ENCODE measurements at places on chromosomes 12 and 14.

DNA sequence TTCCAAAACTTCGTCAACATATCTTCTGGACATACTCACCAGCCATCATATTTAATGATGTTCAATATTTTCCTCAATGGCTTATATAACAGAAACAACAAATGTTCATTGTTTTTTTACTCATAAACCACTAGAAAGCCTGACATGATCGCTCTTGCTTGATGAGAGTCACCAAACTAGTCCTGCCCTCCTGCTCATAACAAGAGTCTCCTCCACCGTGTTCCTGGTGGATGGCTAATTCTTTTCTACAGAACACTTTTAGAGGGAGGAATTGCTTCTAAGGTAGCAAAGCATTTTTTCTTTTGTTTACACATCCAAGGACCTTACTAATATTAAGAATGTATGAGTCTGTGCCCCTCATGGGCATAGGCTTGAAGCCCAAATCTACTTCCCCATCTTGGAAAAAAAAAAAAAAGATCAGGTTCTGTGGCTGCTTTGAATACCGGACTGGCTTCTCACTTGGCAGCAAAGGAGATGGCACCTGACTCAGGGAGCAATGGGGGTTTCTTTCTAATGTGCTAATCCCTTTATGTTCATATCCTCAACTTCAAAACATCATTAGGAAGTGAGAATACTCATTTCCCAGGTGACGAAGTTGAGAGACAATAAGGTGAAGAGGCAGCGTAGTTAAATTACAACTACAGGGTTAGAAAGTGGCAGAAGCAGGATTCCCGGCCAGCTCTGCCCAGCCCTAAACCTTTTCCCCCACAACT lies 188.8 kb downstream of the EPS8 start:
- DNase-seq = no peak

GRCh38 chr12:68976395-68976841 lies 43.4 kb upstream of the CPM start:
- DNase-seq = no peak

- peak; percentile 61 for DNase-seq
Measured at GRCh38 chr12:52873832-52874572, 25.2 kb upstream of the KRT78 start.

- no peak for DNase-seq
Measured at GRCh38 chr14:100683578-100683977, 43.1 kb upstream of the DLK1 start.

DNA sequence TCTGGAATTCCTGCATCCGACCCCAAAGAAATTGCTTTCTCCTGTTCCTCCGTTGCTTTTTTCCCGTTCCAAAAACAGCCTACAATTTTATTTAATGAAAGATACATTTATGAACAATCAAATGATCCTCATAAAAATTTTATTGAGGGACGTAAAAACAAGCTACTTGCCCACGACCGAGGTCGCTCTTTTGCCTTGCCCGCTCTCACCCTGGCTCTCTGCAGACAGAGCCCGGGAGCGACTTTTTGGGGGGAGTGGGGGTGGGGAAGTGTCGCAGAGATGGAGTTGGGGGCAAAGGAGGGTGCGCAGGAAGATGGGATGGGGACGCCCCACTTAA lies 1.1 kb upstream of the HOXC9 start:
- DNase-seq = no peak

- DNase-seq = no peak
Measured at GRCh38 chr12:113891167-113891692, 74.9 kb downstream of the RBM19 start.

GRCh38 chr14:81406863-81407262 lies 6.7 kb upstream of the STON2 start:
- no peak for DNase-seq

DNA sequence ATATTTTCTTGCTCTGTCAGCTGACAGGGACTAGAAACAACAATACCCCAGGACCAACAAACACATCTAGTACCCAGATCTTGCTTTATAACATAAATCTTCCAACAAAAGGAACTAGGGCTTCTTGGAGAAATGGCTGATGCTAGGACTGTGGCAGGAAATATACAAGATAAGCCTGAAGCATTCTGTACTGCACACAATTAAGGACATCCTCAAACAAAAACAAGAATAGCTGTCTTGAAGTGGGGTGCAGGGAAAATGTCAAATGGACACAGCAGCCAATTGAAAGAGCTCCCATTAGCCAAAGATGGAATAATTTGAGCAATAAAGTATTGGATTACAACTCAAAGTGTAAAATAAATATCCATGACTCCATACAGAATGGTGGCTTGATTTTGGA lies 50.0 kb downstream of the LGMN start:
- no peak for DNase-seq

- DNase-seq = peak; percentile 13
Measured at GRCh38 chr14:96893966-96894622, 96.9 kb downstream of the VRK1 start.

DNA sequence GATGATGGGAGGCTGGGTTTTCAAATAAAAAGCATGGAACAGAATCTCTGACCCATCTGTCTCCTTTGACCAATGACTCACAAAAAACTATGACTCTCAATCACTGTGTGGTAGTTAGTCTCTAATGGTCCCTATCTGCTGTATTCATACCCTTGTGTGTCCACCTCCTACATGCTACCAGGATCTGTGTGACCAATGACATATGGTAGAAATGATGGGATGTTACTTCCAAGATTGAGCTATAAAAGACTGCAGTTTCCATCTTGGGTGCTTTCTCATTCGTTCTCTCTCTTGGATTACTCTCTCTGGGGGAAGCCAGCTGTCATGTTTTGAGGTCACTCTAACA lies 144.7 kb upstream of the BTG1 start:
- DNase-seq = no peak

DNA sequence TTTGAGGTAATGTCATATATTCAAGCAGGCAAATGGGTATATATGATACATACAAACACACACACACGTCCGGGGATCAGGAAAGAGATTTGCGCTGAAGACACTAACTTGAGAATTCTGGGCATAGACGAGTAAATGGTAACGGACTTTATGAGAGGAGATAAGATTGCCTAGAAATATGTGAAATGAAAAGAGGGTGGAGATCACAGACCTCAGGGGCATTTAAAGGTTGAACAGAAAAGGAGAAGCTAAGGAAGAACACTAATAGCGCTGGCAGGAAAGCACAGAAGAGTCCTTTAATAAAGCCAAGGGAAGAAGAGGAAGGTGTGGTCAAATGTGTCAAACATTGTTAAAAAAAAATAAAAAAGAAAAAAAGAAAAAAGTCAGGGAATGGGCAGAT lies 13.1 kb downstream of the CRY1 start:
- DNase-seq = no peak

DNA sequence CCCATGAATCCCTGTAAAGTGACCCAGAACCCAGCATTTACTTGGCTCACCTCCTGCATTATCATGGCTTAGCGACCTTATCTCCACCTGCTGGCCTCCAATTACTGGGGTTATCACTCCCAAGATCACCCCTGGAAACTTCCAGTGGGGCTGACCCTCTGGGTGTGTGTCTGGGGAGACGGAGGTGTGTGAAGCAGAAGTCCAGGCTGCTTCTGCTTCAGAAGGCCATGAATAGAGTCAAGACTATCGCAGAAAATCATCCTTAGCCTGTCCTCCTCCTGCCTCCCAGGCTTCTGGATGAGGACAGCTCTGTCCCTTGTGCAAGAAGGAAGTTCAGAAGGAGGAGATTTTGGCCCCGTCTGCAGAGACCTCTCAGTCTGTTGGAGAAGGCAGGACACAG lies 408 bp upstream of the KRT72 start:
- no peak for DNase-seq

DNA sequence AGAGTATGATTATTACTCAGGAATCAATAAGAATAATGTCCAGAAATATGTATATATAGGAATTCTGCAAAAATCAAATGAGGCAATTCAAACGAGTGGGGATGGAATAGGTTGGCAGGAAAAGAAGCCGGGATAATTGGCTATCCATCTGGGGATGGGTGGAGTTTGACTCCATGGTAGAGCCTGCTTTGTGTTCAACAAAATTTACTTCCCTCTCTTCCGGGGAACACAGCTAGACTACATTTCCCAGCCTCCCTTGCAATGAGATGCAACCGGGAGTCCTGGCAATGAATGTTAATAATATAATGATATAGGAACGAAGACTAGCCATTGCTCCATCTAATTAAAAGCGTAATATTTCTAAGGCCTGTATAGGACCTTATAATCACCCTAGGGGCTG lies 146.6 kb downstream of the EFCAB11 start:
- DNase-seq = no peak

DNA sequence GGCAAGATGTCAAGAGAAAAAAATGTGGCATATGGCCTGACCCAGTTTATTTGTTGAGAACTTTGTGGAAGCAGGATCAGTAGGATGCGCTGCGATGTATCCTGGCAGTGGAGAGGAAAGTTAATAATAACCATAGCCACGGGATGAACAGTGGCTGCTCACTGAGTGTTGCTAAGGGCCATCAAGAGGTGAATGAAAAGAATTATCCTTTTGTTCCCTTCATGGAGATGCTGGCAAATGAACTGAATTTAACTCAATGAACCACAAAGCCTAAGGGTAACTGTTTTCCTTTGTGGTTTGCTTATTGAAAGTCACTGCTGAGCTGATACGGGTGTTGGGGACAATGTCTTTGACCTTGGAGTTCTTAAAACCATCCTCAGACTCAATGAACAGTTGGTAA lies 476.5 kb downstream of the APAF1 start:
- no peak for DNase-seq

DNA sequence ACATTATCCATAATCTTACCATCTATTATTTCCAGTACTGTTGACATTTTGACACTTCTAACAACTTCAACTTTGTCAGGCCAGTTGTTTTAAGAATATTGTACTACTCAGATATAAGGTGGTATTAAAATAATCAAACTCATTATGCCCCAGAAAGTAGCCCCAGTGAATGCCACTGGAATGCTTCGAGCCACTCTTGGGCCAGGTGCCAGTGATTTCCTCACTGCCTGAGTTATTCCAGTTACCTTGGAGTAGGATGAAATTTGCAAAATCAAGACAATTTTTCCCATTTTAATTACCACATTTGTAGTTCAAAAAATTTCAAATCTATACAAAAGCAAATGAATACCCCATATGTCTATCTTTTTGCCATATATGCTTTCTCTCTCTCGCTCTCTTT lies 9.2 kb downstream of the CIPC start:
- DNase-seq = no peak

- no peak for DNase-seq
Measured at GRCh38 chr14:91477388-91477787, 32.7 kb downstream of the PPP4R3A start.
